ENCODE measurements at places on chromosomes 4 and X. TPM values are rescaled to one million over a fixed set of nuclear protein-coding genes. Genes with fewer than 3 reads are reported as not detected.
A peak's percentile ranks its signal among the peaks of the same experiment; 100 is the strongest.

DNA sequence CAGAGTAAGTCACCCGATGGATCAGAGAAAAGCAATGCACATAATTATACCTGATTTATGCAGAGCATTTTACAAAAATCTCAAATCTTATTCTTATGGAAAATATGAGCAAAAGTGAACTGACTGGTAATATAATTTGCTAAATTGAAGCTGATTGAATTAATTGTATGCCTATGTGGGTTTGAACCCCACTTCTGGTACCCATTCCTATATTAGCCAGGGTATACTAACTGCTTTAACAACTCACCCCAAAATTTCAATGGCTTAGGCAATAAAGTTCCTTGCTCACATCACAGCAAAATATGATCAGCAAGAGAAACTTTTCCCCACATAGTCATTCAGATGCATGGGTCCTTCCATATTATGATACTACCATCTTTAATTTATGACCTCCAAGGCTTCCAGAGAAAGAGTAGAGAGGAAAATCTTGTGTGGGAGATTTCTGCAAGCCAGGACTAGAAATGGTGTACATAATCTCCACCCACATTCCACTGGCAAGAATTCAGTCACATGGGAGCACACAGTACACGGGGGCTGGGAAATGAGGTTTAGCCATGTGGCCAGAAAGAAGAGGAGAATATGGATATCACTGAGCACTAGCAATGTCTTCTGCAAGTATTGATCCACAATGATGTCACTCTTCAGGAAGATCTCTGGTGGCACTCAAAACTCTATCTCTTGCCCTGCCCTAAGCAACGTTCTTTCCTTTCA, 640.7 kb downstream of the BCOR start:
- DNase-seq: no peak

GRCh38 chrX:99909946-99910345, 500.1 kb downstream of the PCDH19 start:
- DNase-seq: no peak

GRCh38 chr4:19562456-19562855, 689.2 kb upstream of the SLIT2 start:
- no peak for DNase-seq

DNA sequence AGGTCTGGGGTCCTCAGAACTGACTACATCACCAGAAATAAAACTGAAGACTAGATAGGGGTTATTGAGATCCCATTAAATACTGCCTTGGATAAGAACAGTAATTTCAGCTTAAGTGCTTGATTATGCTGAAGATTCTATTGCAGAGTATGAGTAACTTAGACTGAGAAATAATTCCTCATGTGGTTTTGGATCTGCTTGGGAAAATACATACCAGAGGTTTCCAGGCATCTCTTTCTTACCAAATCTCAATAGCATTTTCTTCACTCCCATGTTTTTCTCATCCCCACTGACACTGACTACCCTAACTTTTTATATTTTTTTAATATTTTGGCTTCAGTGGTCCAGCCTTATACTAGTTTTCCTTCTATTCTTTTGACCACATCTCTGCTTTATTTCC, 92.0 kb upstream of the TEX13D start:
- DNase-seq: no peak

The HCFC1 gene
- 35.7 TPM for total RNA-seq

GRCh38 chrX:154038656-154039055, 19.0 kb upstream of the IRAK1 start:
- no peak for DNase-seq

GRCh38 chr4:41179498-41180195, 34.7 kb downstream of the APBB2 start:
- DNase-seq: no peak

The HMX1 gene
- not detected for total RNA-seq

The GAGE12F gene
- total RNA-seq: not detected

The ETFDH gene
- total RNA-seq: 171 TPM

- DNase-seq: no peak
Measured at GRCh38 chr4:152559641-152560040, 23.7 kb upstream of the FBXW7 start.

The TLR3 gene
- 5.3 TPM for total RNA-seq

- no peak for DNase-seq
Measured at GRCh38 chr4:149370785-149371420, 444.7 kb downstream of the IQCM start.

The TACR3 gene
- not detected for total RNA-seq

DNA sequence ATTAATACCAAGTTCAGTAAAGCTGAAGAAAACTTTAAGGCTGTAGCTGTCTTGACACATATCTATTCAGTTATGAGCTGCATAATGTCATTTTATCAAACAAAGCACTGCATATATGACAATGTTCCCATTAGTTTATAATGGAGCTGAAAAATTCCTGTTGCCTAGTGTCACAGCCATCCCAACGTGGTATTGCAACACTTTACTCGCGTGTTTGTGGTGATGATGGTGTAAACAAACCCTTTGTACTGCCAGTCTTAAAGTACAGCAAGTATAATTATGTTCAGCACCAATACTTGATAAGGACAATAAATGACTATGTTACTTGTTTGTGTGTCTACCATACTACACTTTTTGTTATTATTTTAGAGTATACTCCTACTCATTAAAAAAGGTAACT, 1415.6 kb upstream of the PCDH7 start:
- DNase-seq: no peak

- no peak for DNase-seq
Measured at GRCh38 chrX:150092549-150092948, 154.3 kb upstream of the EOLA2 start.

GRCh38 chrX:110316351-110317060, 1.4 kb downstream of the AMMECR1 start:
- no peak for DNase-seq

The MAGEE2 gene
- not detected for total RNA-seq

GRCh38 chr4:75327804-75328512, 186.2 kb downstream of the RCHY1 start:
- peak; percentile 54 for DNase-seq

The TFE3 gene
- total RNA-seq: 36.2 TPM

DNA sequence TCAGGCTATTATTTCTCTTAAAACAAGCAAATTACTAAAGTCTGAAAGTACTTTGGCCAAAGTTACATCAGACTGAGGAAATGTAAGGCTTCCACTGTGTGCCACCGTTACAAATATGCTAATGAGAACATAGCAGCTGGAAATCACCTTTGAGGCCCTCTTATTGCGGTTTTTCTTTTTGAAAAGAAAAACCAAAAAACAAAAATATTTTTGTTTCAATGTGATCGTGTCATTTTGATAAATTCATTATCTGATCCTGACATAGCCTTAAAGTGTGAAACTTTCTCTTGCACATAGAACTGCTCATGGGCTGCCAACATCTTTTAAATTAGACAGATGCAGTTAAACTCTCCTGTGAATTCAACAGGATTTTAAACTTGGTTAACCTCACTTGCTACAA, 2.8 kb upstream of the TIFA start:
- DNase-seq: no peak

DNA sequence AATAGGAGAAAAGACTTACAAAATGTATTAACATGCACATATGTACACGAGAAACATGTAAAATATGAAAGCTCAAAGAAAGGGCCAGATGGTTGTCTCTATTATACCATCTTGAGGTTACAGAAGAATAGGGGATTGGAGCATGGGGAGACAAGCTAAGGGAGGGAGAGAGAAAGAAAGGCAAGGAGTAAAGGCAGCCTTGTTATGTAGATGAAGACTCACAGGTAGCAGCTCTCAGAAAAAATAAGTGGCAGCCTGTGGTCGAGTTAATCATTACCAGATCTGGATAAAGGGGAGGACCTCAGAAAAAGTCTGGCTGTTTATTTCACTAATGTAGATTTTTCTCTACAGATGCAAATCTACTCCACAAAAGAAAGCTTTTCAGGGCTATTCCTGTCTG, 26.6 kb upstream of the PPP1R2C start:
- no peak for DNase-seq

DNA sequence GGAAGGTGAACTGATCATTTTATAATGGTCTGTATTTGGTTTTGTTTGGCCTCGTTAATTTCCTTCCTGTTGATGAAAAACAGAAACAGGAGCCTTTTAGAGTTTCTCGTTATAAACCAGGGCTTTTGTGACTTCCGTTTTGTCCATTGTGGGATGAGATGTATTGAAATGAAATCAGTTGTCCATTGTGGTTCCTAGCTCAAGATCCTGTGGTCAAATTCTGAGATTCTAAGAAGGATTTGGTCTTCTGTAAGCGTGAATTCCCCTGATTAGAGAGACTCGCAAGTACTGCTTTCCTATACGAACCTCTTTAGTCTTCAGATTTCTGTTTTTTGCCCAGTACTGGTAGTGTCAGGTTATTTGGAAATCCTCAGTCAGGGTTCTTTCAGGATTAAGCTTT, 101.7 kb downstream of the RAPGEF2 start:
- DNase-seq: no peak

DNA sequence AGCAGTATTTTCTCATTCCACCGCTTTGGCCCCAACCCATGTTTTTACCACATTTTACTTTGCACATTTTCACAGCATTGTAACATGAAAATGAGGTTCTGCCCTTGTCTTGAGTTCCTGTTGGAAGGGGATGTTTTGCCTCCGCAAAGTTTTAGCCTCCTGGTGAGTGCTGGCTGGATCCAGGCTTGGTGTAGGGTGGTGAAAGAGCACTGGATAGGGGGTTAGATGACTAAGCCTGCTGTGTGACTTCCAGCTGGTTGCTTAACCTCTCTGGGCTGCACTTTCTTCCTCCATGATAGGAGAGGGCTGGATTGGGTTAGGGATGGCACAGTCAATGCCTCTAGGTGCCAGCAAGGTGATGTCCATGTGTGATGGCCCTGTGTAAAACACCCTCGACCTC, 28.9 kb downstream of the CYTL1 start:
- peak; percentile 46 for DNase-seq

DNA sequence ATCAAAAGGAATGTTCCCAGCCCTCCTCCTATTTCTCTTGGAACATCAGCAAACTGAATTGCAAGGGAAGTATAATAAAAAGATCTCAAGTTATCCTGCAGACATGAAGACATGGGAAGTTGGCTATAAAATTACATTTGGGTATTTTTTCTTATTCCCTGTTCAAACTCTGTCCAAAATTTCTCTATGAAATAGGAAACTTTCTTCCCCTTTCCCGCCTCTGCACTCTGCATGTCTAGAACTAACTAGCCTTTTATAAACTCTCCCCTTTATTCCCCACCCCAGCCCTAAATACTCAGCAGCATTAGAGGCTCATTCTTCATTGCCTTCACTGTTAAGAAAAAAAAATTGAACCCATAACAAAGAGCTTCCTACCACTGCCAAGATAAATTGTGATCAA, 126.7 kb upstream of the EDNRA start:
- no peak for DNase-seq

GRCh38 chrX:78886550-78886949, 58.6 kb upstream of the P2RY10 start:
- DNase-seq: no peak

GRCh38 chr4:78612398-78613178, 61.0 kb downstream of the ANXA3 start:
- no peak for DNase-seq

DNA sequence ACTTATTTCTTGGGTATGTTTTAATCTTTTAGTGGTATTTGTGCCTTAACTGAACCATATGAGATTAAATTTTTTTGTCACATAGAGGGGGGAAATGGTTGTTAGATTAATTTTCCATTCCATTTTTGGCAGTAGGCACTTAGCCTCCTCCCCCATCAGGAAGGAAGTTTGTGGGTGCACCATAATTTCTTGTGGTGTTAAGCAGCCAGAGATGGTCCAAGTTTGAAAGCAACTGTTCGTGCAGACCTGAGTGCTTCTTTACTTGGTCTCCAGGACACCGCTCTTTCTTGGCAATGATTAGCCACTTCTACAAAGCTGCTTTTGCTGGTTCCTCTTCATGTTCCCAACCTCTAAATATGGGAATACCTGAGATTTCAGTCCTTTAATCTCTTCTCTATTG, 92.7 kb upstream of the RPL34 start:
- DNase-seq: no peak

The VCX2 gene
- total RNA-seq: not detected

GRCh38 chr4:55706541-55706940, 70.4 kb upstream of the NMU start:
- no peak for DNase-seq

DNA sequence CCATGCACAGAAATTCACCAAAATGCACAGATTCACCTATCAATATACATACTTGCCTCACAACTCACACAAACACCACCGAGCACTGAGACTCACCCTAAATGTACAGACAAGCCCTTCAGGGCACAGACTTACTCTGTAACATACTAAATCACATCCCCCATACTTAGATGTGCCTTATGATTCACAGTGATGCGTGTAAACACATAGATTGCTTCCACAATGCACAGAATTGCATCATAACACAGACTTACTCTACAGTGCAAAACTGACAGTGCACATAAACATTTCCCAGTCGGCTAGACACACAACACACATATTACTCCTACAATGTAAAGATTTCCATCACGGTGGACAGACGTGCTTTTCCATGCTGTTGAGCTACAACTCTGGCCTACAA, 6.2 kb downstream of the LINC00632 start:
- DNase-seq: no peak

The FAM149A gene
- total RNA-seq: 9.6 TPM

The LPAR4 gene
- total RNA-seq: 0.68 TPM

DNA sequence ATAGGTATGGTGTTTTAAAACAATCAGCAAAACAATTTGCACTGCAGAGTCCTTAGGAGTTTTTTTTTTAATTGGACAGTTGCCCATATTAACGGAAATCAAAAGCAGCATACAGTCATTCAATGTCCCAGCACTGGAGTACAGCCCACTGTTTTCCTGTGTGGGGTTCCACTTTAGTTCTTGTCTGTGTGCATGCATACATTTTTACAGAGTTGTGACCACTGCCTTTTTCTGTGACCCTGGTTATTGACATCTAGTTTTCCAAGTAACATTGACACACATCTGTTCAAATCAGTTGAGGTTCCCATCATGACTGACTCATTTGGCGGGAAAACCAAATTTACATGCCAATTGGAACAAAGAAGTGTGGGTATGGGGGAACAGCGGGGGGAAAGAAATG, 83.3 kb downstream of the HPRT1 start:
- DNase-seq: no peak

DNA sequence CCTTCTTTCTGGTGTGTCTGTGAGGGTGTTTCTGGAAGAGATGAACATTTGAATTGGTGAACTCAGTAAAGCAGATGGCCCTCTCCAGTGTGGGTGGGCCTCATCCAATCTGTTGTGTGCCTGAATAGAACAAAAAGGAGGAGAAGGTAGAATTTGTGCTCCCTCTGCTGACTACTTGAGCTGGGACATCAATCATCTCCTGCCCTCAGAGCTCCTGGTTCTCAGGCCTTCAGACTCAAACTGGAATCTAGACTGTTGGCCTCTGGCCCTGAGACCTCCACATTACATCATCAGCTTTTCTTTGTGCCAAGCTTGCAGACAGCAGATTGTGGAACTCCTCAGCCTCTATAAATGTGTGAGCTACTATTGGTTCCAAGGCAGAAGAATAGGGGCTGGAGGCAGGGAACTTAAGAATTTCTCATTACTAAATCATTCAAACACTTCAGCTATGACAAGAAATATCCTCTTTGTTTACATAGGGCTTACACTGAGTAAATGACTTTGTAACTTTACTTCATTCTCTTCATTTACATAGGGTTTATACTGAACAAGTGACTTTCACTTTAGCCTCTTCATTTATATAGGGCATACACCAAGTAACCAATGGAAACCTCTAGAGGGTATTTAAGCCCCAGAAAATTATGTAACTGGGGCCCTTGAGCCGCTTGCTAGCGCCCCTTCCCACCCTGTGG, 86.9 kb upstream of the NWD2 start:
- no peak for DNase-seq

All from left cardiac atrium (tissue), 4 donors.